ENCODE measurements at places on chromosomes 5 and 9. TPM values are rescaled to one million over a fixed set of nuclear protein-coding genes. Genes with fewer than 3 reads are reported as not detected.

The CYSRT1 gene
- total RNA-seq = 0.60 TPM

The PRRX2 gene
- not detected for total RNA-seq

The PLPPR1 gene
- total RNA-seq = not detected

The RBM22 gene
- 53.5 TPM for total RNA-seq

The FAXDC2 gene
- total RNA-seq = 13.1 TPM

The PCDHB14 gene
- not detected for total RNA-seq

The HAVCR1 gene
- not detected for total RNA-seq

DNA sequence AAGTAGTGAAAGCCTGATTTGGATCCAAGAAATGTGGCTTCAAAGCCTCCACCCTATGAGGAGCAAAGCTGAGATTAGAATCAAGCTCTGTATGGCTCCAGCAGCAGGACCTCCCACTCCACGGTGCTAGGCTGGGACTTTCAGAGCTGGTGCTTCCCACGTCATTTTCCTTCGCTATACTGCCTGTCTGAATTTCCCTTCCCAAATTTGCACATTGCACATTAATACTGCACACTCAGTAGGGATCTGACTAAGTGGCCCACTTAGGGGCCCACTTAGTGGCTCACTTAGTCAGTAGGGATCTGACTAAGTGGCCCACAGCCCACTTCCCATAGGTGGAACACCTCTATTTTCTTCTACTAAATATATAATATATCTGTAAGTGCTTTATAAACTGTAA, 14.1 kb upstream of the SPDL1 start:
- H3K4me1 ChIP-seq = no peaks in the 10 kb centered on the region
- peaks cover 2% of the 10 kb centered on the region for H3K27me3 ChIP-seq
- DNase-seq = no peak
- no peaks in the 10 kb centered on the region for H3K36me3 ChIP-seq

DNA sequence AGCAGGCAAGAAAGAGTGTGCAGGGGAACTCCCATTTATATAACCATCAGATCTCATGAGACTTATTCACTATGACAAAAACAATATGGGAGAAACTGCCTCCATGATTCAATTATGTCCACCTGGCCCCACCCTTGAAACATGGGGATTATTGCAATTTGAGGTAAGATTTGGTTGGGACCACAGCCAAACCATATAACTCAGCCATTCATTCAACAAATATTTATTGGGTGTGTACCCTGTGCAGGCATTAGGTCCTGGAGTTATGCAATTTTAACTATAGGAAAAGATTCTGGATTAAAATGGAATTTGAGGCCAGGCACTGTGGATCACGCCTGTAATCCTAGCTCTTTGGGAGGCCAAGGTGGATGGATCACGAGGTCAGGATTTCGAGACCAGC, 124.2 kb upstream of the GAS1 start:
- no peak overlapping the region for H3K27ac ChIP-seq
- peaks cover 5% of the 10 kb centered on the region for H3K27me3 ChIP-seq
- H3K4me1 ChIP-seq = no peaks in the 10 kb centered on the region
- H3K36me3 ChIP-seq = no peaks in the 10 kb centered on the region

- peaks cover 6% of the 10 kb centered on the region for H3K36me3 ChIP-seq
- H3K27me3 ChIP-seq = no peaks in the 10 kb centered on the region
- no peak for DNase-seq
Observed at GRCh38 chr5:137932800-137933199, 43.5 kb downstream of the PKD2L2 start.

- H3K4me3 ChIP-seq = no peak overlapping the region
- DNase-seq = no peak
- no peaks in the 10 kb centered on the region for H3K27me3 ChIP-seq
Observed at GRCh38 chr5:150765011-150765798, 6.4 kb upstream of the DCTN4 start.

DNA sequence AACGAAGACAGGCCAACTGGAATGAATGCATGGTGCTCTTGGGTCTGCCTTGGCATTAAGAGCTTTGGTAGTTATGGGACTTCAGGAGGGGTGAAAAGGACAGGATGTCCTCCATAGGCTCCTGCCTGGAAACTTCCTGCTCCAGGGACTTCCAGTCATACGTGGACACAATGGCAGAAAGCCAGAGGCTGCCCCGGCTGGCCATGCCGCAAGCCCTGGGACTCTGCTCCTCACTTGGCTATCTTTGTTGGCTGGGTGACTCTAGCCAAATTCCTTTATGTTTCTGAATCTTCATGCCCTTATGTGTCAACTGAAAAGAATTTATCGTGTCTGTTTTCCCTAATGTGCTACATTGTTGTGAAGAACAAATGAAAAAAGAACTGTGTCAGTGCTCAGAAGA, 136.9 kb downstream of the SIL1 start:
- no peak overlapping the region for H3K4me3 ChIP-seq
- no peaks in the 10 kb centered on the region for H3K36me3 ChIP-seq
- H3K27me3 ChIP-seq = no peaks in the 10 kb centered on the region

- H3K27ac ChIP-seq = no peak overlapping the region
- no peak overlapping the region for H3K4me3 ChIP-seq
- H3K36me3 ChIP-seq = no peaks in the 10 kb centered on the region
- H3K4me1 ChIP-seq = no peaks in the 10 kb centered on the region
Observed at GRCh38 chr9:9792144-9792857, 820.5 kb downstream of the PTPRD start.

GRCh38 chr9:137161558-137162486, 8.0 kb downstream of the LRRC26 start:
- H3K4me3 ChIP-seq = no peak overlapping the region
- peaks cover 26% of the 10 kb centered on the region for H3K27me3 ChIP-seq
- peaks cover 18% of the 10 kb centered on the region for H3K4me1 ChIP-seq
- H3K36me3 ChIP-seq = no peaks in the 10 kb centered on the region
- H3K27ac ChIP-seq = no peak overlapping the region

- H3K36me3 ChIP-seq = no peaks in the 10 kb centered on the region
- no peak overlapping the region for H3K27ac ChIP-seq
- no peak overlapping the region for H3K4me3 ChIP-seq
Observed at GRCh38 chr5:99926463-99926862, 608.7 kb upstream of the FAM174A start.

DNA sequence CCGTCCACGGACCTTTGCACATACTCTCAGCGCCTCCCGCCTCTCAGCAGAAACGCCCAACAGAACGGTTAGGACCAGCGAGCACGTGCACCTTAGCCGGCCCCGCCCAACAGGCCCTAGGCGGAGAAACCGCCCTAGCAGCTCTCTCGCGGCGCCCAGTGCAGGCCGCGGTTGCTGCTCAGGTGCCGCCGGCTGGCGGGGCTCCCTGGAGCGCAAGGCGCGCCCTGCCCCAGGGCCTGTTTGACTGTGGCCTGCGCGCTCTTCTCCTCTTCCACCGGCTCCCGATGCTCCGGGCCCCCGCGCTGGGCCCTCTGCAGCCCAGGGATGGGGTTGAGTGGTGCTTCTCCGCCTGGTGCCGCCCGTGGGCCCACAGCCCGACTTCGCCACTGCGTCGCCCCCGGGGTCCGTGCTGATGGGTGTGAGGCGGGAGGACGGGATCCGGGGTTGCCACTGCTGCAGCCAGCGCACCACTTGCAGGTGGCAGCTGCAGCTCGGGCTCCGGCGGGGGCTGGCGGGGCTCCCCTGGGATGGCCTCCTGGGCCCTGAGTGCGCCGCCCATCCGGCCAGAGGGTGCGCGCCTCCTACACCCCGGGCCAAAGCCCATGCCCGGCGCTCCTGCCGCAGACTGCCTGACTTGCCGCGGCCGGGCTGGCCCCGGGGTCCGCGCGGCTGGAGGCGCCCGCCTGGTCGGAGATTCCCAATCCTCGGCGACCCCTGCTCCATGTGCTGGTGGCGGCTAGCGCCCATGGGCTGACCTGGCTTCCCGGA, 1889.4 kb upstream of the CDH9 start:
- no peak overlapping the region for H3K27ac ChIP-seq
- H3K36me3 ChIP-seq = no peaks in the 10 kb centered on the region
- no peaks in the 10 kb centered on the region for H3K4me1 ChIP-seq
- no peak overlapping the region for H3K4me3 ChIP-seq
- H3K27me3 ChIP-seq = no peaks in the 10 kb centered on the region

- no peak overlapping the region for H3K4me3 ChIP-seq
- 0 out of 3 replicates have a peak, but pooled peaks cover 3% of the 10 kb centered on the region for H3K36me3 ChIP-seq
- no peaks in the 10 kb centered on the region for H3K4me1 ChIP-seq
- H3K27ac ChIP-seq = no peak overlapping the region
- H3K27me3 ChIP-seq = no peaks in the 10 kb centered on the region
- DNase-seq = no peak
Observed at GRCh38 chr9:68913054-68913453, 100.9 kb downstream of the PRKACG start.

DNA sequence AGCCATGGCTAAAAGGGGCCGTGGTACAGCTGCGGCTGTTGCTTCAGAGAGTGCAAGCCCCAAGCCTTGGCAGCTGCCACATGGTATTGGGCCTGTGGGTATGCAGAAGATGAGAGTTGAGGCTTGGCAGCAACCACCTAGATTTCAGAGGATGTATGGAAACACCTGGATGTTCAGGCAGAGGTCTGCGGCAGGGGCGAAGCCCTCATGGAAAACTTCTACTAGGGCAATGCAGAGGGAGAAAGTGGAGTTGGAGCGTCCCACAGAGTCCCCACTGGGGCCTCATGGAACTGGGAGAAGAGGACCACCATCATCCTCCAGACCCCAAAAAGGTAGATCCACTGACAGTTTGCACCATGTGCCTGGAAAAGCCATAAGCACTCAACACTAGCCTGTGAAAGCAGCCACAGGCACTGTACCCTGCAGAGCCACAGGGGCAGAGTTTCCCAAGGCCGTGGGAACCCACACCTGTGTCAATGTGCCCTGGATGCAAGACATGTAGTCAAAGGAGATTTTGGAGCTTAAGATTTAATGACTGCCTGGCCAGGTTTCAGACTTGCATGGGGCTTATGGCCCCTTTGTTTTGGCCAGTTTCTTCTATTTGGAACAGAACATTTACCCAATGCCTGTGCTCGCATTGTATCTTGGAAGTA, 65.9 kb downstream of the DMXL1 start:
- DNase-seq = no peak
- no peak overlapping the region for H3K27ac ChIP-seq
- H3K36me3 ChIP-seq = peaks cover 49% of the 10 kb centered on the region
- H3K4me3 ChIP-seq = no peak overlapping the region
- H3K27me3 ChIP-seq = no peaks in the 10 kb centered on the region

DNA sequence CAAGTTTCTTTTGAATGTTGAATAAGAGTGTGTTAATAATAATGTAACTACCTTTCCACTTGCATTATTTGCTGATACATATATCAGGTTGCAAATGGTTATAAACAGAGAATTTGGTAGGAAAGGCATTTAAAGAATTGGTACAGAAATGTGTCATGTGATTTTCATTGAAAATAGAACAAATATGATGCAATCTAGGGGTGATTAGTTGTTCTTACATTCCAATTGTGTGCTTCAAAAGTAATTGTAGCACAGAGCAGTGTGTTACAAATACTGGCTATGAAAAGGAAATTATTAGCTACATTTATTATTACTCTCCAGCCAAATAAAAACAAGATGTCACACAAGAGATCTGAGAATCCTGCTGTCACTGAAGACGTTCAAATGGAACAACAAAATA, 61.8 kb upstream of the PRDM9 start:
- H3K27me3 ChIP-seq = no peaks in the 10 kb centered on the region
- no peaks in the 10 kb centered on the region for H3K4me1 ChIP-seq
- H3K27ac ChIP-seq = no peak overlapping the region
- H3K36me3 ChIP-seq = no peaks in the 10 kb centered on the region

DNA sequence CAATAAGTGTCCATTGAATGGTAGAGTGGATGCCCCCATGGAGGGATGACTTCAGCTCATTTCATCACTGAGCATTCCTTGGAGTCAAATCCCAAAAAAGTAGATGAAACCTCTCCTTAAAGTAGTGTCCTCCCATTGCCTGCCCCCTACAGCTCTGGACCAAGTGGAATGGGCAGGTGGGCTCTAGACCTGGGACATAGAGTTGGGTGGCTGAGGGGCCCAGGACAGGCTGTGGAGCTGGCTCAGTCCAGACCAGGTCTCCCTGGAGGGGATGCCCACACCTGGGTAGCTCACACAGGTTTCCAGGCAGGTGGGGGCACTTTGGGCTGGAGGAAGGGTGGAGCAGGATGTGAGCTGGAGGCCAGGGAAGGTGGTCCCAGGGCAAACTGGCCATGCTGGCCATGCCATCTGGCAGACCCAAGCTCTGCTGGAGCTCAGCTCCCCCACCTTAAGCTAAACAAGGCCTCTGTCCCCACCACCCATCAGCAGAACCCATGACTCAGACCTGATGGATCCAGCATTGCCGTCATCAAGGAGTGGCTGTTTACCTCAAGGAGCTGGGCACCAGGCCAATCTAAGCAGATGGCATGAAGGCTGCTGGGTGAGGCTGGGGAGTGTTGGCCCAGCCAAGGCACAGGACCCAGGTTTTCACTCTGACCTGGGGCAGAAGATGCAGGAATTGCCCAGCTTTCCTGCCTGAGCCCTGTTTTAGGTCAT, 6.2 kb upstream of the SPINK4 start:
- H3K36me3 ChIP-seq = no peaks in the 10 kb centered on the region
- no peaks in the 10 kb centered on the region for H3K4me1 ChIP-seq
- H3K27me3 ChIP-seq = no peaks in the 10 kb centered on the region

DNA sequence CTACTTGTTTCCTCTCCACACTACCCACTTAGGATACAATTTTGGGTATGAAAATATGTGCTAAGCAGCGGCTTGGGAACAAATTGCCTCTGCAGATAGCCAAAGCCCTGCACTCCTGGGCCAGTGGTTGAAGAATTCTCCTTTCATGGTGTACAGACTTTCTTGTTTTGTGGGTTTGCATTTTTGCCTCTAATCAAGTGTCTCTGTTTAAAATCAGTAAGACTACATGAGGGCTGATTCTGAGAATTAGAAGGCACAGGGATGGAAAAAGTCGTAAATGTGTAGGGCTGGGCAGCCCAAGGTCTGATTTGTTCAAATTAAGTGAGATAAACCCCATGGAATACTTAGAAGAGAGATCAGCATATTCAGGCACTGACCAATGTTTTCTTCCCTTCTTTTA, 103.7 kb upstream of the CD180 start:
- H3K27me3 ChIP-seq = no peaks in the 10 kb centered on the region
- no peaks in the 10 kb centered on the region for H3K4me1 ChIP-seq
- H3K4me3 ChIP-seq = no peak overlapping the region
- H3K36me3 ChIP-seq = no peaks in the 10 kb centered on the region
- no peak for DNase-seq
- H3K27ac ChIP-seq = no peak overlapping the region

Measured in K562 (cell line).